ENCODE measurements at places on chromosomes 7 and 10.

GRCh38 chr7:25851332-25852210 is 300.4 kb upstream of the NFE2L3 start:
- peak; percentile 55 for DNase-seq

DNA sequence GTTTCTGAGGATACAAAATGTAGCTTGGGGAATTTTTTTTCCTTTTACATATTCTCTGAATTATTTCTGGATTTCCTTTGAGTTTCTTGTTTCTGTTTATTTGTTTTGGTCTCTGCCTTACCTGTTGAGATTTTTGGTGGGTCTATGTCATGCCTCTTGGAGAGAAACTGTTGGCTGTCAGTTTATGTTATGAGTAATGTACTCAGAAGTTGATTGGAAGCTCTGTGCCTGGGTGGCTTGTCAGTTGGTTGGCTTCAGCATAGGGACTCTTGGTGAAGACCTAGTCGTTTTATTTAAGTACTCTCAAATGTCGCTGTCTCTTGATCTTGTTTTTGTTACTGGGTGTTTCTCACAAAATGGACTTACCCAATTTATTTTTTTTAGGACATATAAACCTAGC is 132.4 kb downstream of the CDK14 start:
- DNase-seq, result no peak

DNA sequence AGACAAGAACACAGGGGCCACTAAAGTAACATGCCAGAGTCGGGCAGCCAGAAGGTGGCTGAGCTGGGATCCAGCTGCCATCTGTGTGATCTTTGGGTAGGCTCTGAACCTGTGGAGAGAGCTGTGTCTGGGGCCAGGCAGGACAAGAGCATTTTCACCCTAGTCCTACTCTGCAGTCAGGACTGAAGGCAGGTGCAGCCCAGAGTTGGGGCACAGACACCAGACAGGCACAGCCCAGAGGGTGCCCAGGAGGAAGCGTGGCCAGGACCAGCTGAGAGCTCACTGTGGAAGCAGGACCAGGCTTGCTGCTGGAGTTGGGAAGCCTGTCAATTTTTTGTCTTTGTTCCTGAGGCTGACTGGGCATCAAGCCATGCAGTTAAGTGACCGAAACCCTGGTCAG is 113.6 kb downstream of the ADCY1 start:
- DNase-seq, result no peak

DNA sequence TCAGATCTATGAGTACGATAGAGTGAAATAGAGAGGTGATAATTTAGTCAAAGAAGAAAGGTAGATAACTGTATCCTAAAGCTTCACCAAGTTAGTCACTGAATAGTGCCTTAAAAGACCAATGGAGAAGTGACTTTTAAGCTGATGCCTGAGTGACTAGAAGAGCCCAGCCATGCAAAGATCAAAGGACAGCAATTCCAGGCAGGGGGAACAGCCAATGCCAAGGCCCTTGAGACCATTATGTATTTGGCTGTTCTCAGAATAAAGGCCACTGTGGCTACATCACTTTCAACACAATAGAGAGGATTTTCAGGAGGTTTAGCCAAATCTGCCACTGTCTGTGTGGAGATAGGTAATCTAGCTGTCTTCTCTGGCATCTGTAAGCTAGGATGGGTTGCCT is 17.8 kb downstream of the HDAC9 start:
- no peak for DNase-seq

DNA sequence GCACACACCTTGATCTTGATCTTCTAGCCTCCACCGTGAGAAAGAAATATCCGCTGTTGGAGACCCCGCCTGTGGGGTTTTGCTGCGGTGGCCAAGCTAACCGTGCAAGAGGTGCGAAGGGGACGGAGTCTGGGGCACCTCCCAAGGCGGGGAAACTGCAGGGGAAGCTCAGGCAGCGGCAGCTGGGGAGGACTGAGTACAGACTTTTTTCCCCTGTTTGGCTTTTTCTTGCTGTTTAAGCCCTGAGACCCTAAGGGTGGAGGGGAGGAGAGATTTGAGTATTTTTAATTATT is 108.0 kb downstream of the DNAJB6 start:
- no peak for DNase-seq

DNA sequence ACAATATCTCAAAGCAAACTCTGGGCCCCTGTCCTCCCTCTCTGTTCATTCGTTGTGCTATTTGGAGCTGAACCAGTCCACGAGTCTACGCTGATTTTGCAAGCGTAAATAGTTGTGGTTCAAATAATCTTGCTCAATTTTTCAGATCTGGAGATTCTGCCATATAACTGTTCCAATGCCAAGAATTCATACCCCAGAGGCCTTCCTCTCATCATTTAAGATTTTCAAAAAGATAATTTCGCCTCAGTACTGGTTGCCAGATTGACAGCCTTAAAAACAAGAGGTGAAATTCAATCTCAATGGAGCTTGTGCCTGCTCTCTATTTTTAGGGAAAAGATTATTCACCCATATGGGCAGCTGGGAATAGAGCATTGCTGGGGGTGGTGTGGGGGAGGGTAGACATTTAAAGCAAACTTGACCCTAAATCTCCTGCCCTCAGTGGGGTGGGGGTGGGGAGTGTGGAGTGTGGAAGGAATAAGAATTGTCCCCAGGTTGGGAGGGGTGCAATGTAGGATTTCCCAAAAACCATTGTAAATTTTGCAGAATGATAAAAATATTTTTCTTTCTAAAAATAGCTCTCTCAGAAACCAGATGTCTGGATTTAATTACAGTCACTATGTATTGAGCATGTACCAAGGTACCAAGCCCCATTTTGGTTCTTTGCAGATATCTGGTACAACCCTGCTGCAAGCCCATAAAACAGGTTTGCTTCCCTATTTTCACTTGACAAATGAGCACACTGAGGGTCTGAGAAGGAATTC is 104.7 kb upstream of the EEPD1 start:
- DNase-seq, result no peak

DNA sequence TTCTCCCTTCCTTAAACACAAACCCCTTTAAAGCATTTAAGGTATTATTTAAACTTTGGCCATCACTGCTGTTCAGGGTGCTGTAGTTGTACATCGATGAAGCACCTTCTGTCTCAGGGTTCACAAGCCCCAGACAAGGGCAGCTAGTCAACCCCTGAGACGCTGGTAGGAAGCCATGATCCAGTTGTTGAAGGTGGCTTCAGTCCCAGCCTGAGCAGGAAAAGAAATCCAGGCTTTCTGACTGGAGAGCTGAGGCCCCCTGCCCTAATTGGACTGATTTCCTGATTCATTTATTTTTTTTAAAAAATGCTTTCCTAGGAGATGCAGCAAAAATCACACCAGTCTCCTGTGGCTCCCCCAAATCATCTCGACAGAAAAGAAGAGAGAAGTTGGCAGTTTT is 15.8 kb downstream of the CPA1 start:
- DNase-seq, result no peak

DNA sequence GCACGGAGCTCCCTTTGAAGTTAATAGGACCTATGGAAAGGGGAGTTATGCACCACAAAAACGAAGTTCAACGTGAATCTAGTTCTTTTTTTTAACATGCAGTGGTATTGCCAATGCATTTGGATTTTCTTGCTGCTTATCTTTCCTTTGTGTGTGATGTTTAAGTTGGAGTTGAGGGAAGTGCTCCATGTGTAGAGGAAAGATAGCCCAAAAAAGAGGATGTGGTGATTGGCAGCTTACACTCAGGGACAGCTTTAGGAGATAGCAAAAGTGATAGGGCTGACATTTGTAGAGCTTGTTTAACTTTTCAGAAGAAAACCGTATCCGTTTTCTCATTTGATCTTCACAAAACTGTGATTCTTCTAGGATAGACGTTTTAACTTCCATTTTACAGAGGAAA is 101.3 kb downstream of the MDFIC start:
- no peak for DNase-seq

- DNase-seq, result no peak
These were observed 91.2 kb downstream of the SPAG6 start for GRCh38 chr10:22436526-22436892.

DNA sequence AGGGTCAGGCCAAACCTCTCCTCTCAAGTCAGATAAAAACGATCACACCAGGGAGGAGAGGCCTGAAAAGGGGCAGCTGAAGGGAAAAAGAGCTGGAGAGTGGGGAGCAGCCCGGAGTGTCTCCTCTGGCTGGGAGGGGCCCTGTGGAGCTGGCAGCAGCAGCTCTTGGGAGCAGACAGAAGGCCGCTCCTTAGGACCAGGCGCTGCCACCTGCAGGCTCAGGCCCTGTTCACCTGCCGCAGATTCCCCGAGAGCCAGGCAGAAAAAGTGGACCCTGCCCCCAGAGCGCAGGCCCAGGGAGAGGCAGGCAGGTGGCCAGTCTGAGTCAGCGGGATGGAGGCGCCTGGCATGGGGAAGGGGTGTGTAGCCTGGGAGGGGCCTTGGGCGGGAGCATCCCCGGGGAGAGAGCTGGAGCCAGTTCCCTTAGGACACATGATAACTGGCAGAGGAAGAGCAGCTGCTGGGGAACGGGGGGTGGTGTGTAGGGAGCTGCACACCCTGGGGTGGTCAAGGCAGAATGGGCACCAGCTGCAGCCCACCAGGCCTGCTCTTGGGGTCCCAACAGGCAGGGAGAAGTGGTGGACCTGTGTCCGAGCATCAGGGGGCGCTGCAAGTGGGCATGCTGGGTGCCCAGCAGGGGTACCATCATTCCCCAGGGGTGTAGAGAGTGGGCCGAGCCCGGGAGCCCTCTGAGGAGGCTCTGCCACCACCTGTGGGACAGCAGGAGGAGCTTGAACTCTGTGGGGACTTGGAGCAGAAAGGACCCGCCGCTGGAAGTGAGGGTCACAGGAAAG is 177.2 kb upstream of the RHEB start:
- DNase-seq, result no peak

GRCh38 chr10:92644921-92645320 is 44.8 kb upstream of the HHEX start:
- DNase-seq, result no peak

- DNase-seq, result no peak
These were observed 12.1 kb downstream of the ZSCAN21 start for GRCh38 chr7:100061518-100062193.

- DNase-seq, result no peak
These were observed 25.7 kb downstream of the GPR22 start for GRCh38 chr7:107495516-107495915.

DNA sequence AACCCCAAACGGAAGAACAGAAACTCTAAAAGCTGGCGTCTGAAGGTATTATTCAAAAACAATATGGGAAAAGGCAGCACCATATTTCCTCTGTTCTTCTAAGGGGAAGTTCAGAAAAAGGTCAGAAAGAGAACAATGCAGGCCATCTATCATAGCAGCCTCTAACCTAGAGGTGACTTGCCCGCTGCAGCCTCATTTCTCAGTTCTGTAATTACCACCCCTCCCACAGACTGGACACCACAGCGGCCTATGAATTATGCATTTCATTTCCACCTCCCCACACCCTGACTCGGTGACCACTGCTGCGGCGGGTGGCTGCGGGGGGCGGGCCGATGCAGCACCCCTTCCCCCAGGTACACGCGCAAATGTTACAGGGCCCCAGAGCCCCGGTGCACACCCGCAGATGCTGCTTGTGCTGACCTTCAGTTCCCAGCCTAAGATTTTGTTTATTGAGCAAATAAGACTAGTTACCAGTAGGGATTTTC is 125.5 kb downstream of the CLEC2L start:
- DNase-seq, result no peak

GRCh38 chr10:67818323-67818722 is 19.7 kb downstream of the DNAJC12 start:
- no peak for DNase-seq

- no peak for DNase-seq
These were observed 6.9 kb downstream of the NOLC1 start for GRCh38 chr10:102159051-102159597.

DNA sequence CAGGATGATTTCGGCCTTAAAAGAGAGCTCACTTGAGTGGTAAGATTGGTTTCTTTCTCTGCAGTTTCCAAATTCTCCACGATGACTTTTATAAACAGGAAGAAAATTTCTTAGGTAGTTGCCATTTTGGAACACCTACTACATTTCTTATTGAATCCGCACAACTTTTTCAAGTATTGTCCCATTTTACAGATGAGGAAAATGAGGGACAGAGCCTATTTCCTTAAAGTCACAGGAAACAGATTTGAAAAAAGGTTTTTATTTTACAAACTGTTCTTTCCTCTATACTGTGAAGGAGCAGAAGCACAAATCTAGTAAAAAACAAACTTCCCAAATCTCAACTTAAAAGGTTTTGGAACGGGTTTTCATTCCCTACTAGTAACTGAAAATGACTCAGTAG is 2.7 kb downstream of the YWHAG start:
- no peak for DNase-seq

GRCh38 chr7:70925411-70926115 is 206.4 kb upstream of the GALNT17 start:
- no peak for DNase-seq

DNA sequence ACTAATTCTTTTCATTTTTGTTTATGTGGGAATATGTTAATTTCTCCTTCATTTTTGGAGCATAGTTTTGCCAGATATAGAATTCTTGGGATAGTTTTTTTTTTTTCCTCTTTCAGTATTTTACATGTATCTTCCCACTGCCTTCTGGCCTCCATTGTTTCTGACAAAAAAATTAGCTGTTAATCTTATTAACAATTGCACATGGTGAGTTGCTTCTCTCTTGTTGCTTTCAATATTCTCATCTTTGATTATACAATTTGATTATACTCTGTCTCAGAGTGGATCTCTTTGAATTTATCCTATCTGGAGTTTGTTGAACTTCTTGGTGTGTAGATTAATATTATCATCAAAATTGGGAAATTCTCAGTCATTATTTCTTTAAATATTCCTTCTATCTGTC is 41.4 kb upstream of the HABP2 start:
- no peak for DNase-seq

GRCh38 chr10:93501650-93502049 is 5.2 kb downstream of the CEP55 start:
- no peak for DNase-seq

DNA sequence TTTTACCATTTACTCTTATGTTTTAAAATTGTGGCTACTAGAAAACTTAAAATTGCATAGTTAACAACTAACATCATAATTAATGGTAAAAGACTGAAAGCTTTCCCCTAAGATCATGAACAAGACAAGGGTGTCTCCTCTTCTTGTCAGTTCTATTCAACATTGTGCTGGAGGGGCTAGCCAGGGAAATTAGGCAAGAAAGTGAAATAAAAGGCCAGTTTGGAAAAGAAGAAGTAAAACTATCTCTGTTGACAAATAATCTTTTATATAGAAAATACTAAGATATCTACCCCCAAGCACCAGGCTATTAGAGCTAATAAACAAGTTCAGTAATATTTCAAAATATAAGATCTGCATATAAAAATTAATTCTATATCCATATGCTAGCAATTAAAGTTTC is 46.9 kb upstream of the MXI1 start:
- no peak for DNase-seq

DNA sequence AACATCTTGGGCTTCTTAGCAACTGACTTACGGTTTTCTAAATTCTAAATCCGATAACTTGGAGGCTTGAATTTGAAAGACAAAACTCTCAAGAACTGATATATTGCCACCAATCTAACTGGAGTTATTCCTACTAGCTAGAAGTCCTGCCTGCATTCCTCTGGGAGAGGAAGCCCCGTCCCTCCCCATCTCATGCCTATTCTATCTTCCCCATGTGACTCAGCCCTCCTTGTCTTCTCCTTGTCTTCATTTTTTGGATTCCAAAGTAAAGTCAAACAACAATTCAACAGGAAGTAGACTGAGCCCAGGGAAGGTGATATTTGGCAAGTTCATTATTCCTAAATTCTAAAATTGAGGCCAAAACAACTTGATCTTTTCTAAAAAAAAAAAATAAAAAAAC is 587.7 kb downstream of the KCNMA1 start:
- DNase-seq, result no peak

Data from stimulated activated CD4-positive, alpha-beta T cell treated with anti-CD3 and anti-CD28 coated beads, Interleukin-4, amount 100 ng/mL, for 1 hour (primary cell).